Ecto neural progenitor cell (in vitro differentiated cells): ENCODE measurements at places on chromosomes 7 and 10.

GRCh38 chr10:127850944-127851343 is 41.8 kb downstream of the CLRN3 start:
- DNase-seq: no peak

- DNase-seq: no peak
Measured at GRCh38 chr10:22317076-22317370, 835 bp downstream of the COMMD3 start.

DNA sequence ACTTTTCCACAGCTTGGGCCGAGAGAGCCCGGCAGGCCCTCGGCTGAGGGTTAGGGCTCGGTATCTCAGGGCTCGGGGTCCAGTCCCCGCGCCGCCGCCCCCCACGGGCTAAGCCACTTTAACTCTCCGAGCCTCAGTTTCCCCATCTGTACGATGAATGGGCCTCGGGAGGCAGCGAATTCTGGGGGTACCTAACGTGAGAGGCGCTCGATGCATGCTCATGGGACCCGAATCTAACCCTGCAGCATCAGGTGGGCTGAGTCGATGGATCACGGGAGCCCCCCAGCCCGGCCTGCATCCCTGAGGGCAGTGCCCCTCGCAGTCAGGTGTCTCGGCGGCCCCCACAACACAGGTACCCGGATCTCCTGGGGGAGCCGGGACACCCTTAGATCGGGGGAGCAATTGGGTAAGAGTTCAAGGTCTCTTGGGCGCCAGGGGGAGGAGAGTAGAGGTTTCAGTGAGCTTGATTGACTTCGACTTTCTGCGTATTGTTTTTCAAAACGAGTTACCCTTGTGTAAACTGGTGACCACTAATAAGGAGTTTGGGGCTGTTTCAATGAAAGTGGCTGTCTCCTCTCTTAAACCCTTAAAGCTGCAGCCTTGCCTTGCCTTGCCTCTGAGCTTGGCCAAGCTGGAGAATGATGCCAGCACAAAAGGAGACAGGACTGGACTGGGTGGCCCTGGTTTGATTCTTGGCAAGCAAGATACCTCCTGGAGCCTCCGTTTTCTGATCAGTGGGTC is 631 bp downstream of the POR start:
- no peak for DNase-seq

DNA sequence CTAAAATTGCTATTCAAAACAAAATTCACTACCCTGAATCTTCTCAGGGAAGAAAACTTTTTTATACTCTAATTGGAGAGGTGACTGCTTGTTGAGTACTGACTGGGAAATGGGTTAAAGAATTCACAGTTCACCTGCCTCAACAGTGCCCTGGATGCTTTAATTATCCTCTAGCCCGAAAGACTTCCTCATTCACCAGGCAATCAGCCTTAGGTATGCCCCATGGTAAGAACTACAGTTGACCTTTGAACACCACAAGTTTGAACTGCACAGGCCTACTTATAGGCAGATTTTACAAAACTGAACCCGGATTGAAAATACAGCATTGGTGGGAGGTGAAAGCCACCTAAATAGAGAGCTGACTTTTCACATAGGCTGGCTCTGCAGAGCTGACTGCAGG is 175.3 kb downstream of the ELAPOR2 start:
- no peak for DNase-seq

DNA sequence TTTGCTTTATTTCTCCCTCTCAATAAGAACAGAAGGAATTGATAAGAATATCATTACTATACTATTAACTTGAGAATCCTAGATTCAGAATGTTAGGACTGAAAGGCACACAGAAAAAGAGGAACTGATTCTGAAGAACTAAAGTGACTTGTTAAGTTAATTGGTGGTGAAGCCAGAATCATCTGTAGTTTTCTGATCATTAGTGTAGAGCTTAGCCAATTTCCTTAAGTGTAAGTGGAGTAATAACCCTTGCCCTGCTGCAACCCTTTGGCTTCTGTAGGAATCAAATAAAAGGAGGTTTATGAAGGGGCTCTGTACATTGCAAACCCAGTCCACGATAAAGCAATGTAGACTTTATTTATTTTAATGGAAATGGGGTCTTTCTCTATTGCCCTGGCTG is 1186.0 kb downstream of the SORCS3 start:
- no peak for DNase-seq

- DNase-seq: no peak
Measured at GRCh38 chr7:7821517-7821916, 103.1 kb upstream of the RPA3 start.

- DNase-seq: no peak
Measured at GRCh38 chr10:130243015-130243414, 106.8 kb downstream of the GLRX3 start.

- no peak for DNase-seq
Measured at GRCh38 chr10:20683345-20683744, 213.8 kb downstream of the NEBL start.
